Temporal lobe (tissue), 4 donors: ENCODE measurements at places on chromosomes 13 and 19. TPM values are rescaled to one million over a fixed set of nuclear protein-coding genes. Genes with fewer than 3 reads are reported as not detected.

Gene SPACA6
- total RNA-seq, result 2.7 TPM

Gene TRIM28
- total RNA-seq, result 289 TPM

Gene ACP7
- total RNA-seq, result not detected

Gene PGLYRP2
- not detected for total RNA-seq
